ENCODE measurements at places on chromosomes 5 and 9.
A peak's percentile ranks its signal among the peaks of the same experiment; 100 is the strongest.

GRCh38 chr5:111068213-111068612 is 3.3 kb upstream of the TSLP start:
- no peak for DNase-seq

DNA sequence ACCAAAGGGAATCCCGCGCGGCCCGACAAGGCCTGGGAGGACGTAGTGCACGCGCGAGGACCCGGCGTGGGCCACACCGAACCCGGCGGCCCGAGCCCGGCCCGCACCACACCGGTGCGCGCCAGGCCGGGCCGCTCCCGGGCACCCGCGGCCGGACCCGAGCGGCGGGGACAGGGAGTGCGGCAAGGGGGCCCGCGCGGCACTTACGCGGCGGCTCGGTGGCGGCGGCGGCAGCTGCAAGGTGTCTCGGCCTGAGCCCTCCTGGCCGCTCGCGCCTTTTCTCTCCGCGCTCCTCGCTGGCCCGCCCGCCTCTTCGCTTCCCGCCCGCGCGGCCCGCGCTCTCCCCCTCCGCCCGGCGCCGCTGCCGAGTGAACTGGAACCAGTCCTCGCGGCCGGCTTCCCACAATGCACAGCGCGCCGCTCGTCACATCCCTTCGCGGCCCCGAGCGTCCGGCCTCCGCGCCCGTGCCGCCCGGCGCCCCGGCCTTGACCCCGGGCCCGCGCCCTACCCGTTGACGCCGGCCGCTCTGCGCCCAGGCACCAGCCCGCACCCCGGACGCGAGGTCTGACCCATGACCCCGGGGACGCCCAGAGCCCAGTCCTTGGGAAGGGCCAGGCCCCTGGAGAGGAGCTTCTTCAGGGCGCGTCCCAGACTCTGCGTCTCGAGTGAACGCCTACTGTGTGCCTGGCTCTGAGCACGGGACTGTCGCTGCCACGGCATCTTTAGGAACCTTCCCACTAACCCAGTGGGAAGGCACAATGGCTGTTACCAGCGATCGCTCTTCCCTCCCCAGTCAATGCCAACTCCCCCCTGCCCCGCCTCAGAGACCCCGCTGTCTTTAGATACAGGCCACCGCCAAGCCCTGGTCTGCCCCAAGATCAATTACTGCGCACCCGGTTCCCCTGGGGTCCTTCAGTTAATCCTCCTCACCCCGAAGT is at the start of gene MACROH2A1:
Gene MACROH2A1, minus strand, starts transcription at position 377 of the 939 bp plus-strand sequence. CDS start 10,138 bp downstream, outside the sequence.
- peak; percentile 77 for DNase-seq

- no peak for DNase-seq
Observed at GRCh38 chr5:127810017-127810416, 106.8 kb downstream of the CCDC192 start.

GRCh38 chr9:130887494-130888144 is 9.0 kb downstream of the QRFP start:
- DNase-seq = no peak

DNA sequence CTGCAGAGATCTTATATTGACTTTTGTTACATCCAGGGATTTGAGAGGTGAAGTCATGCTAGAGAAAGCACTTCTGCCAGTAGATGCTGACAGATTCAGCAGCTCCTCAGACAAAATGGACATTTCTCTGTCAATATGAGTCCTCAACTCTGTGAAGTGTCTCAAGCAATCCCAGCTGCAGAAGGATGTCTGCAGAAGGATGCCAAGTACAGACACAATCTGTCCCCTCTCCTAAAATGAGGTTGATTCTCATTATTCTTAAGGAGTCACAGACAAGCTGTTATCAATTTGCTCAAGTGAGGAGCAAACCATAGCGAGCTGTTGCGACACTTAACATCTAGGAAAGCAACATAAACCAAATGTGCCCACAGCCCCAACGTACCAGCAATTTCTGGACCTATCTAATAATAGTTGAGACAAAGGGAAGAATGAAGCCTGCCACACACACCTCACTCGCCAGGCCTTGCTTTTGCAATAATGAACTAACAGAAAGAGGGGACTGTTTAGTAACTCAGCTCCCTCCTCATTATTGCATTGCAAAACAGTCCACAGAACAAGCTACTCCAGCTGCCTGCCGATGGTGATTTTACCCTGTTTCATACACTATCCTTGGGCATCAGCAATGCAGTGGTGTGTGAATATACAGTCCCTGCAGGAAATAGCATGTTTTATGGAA is 364.2 kb upstream of the PDE4D start:
- DNase-seq = no peak

DNA sequence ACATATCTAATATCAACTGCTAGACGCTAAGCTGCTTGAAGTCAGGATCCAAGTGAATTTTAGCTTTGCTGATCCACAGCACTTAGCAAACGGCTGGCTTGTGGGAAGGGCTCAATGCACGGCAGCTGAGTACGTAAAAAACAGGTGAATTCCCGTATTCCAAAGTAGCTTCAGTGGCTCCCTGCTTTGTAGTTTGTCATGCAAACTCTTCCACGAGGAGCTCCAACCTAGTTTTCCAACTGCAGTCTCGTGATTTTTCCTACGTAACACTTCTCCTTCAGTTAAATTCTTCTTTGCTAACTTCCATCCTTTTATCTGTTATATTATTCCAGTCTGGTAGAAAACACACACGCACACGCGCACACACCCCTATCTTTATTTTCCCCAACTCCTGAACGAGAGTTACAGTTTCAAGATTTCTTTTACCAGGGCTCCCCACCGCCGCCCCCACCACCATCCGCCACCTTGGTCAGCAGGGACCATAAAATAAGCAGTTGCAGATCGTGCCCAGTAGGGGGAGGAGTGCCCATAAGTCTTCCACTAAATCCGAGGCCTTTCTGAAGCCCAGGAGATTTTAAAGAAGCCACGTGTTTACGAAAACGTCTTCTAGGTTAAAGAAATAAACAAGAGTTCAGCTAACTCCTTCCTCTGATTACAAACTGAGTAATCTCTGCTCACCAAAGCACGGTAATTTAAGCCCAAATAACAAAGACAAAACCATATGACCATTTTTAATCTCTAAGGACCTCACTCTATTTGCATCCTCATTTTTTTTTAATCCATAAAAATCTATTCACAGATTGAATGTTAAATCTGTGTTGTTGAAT is 34.8 kb upstream of the TRIO start:
- DNase-seq = peak; percentile 53

- no peak for DNase-seq
Observed at GRCh38 chr5:36982146-36982545, 105.6 kb downstream of the NIPBL start.

- no peak for DNase-seq
Observed at GRCh38 chr5:133827830-133828229, 140.6 kb downstream of the C5orf15 start.

DNA sequence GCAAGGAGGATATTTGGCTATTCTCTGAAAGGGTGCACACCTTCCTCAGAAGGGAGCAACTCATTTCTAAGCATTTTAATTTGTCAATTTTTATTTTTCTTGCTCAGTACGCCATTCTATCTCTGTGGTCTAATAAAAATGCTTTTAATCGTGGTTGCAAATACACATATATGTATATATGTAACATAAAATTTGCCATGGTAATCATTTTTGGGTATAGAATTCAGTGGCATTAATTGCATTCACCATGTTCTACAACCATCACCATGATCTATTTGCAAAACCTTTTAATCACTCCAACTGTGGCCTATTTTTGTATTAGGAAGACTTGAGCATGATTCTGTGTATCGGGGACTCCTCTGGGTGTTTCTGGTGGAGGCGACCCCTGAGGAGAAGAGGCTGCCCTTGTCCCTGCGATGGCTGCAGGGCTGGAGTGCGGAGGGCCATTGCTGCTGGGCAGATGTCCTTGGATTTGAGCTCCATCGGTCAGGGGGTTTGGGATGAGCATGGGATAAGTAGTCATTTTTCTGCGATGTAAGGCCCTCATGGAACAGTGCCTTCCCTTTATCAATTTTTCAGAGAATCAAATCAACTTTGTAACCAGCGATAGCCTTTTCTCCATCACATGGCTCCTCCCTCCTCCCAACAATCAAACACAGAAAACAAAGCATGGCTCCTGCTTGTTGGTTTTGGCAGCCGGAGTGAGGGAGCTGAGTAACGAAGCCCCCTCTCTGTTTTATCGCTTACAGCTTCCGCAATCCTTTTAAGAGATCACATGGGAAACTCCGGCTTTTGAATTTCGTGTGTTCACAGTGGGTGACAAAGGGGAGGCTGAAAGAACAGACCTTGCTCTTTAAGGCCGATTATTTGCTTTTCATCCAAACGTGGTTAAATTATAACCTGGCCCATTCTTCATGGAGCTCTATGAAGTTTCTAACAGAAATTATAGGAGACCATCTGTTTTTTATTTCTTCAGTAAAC is 187.3 kb downstream of the TENT4A start:
- no peak for DNase-seq

GRCh38 chr9:102354041-102354440 is 615.6 kb upstream of the GRIN3A start:
- DNase-seq = no peak

- DNase-seq = no peak
Observed at GRCh38 chr5:115501464-115502210, 42.9 kb downstream of the FEM1C start.

DNA sequence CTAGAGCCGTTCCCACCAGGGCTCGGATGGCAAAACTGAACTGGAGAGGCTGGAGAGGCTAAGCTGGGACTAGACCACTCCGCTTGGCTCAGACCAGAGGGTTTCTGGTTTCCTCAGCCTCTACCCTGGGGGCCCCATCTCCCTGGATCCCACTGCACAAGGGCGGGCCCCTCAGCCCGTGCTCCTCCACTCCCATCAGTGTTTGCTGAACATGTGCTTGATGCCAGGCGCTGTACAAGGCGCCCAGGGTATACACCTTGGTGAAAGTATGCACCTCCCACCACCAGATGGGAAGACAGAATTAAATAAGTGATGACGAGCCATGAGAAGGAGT is 18.0 kb downstream of the GPX3 start:
- no peak for DNase-seq

GRCh38 chr5:58294598-58295305 is 165.1 kb downstream of the PLK2 start:
- DNase-seq = no peak

DNA sequence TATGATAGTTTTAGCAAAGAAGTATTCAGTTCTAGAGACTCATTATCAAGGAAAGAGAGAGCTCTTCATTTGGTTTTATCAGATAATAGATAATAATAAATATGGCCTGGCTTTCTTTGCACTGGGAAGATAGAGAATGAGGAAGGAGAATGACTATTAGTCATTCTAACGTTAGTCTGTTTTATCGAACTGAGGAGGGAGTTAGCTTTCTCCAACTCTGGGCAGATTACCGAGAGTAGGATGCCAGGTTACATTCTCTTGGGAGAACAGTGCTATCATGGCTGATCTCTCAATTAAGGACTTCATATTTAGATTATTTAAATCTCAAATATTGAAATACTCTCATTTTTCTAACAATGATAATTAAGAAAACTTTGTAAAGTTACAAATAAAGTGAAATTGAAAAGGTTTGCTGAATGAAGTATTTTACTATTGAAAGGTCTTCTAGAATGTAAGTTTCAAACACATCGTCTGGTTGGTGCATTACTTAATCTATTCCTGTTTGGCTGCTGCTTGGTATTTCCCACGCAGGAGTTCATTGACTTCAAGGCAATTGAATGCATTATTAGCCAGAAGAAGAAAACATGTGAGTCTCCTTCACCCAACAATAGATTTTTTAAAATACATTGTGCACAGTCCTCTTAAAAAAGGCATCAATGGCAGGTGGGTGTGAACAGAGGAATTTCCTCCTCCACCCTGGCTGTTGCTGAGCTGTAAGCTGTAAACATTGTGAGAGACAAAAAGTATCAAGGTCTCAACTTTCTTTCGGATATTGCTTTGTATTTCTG is 140.8 kb downstream of the C9orf152 start:
- DNase-seq = no peak

DNA sequence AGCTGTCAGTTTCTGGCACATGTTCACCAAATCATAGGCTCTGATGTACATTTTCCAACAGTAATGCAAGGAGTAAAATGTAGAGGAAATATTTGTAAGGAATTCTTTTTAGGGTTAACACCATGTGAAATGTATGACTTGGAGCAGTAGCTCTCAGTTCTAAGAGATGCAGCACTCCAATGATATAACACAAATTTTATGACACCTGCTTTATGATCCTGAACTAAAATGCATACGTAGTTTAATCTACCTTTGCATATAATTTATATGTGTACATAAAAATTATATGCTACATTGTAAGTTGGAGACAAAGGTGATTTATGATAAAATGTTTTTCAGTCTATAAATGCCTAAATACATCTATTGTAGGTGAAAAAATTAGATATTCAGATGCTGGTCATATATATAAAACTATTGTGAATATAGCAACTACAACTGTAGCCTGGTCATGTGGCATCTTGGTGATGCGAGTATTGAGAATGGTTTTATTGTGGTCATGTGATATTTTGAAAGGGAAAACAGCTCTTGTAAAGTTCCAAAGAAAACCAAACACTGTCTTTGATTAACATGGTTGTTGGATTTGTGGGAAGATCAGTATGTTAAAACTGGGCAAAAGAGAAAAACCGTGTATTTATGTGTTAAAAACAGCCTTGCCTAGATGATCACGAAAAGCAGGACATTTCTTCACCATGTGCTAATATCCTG is 171.0 kb downstream of the TRIO start:
- no peak for DNase-seq

- no peak for DNase-seq
Observed at GRCh38 chr5:168580227-168580508, 1.0 kb upstream of the PANK3 start.

GRCh38 chr9:4799033-4799430 is 6.3 kb downstream of the RCL1 start:
- DNase-seq = no peak

- no peak for DNase-seq
Observed at GRCh38 chr5:112758676-112759075, 21.0 kb downstream of the APC start.

DNA sequence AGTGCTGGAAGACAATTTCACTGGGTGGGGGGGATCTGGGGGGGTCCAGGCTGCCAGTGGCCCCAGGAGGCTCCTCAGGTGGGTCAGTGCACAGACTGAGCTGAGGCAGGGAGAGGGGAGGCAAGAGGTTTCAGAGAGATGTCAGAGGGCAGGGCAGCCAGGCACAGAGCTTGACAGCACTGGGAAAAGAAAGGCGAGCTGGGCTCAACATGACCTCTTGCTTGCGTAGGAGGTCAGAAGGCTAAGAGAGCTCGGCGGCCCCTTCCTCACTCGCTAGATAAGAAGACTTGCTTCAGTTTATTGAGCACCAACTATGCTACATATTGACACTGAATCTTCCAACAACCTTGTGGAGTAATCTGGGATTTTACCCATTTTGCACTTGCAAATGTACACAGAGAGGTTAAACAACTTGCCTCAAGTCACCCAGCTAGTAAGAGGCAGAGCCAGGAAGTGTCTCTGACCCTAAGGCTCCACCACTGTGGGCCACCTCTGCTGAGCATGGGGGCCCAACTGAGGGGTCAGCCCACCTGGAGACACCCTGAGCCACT is 3.5 kb downstream of the PDLIM7 start:
- DNase-seq = no peak

DNA sequence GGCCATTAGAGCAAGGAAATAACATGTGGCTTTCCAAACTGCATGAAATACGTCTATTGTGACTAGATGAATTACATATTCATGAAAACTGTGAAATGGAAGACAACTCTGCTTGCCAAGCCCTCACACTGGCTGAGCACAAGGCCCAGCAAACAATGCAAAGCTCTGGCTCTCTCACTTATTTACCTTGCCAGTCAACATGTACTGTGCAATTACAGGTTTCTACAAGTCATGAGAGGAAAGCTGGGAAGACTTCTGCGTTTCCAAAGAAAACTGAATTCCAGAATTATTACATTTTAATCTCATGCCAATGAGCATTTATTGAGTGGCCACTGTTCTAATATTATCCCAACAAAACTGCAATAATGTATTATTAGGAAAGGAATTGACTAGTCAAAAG is 12.1 kb upstream of the C5orf63 start:
- no peak for DNase-seq

- DNase-seq = no peak
Observed at GRCh38 chr5:162684145-162684544, 616.6 kb downstream of the GABRG2 start.
